Activated CD4-positive, alpha-beta T cell treated with anti-CD3 and anti-CD28 coated beads, Interleukin-2, amount 50 U/mL, for 48 hours (primary cell): ENCODE measurements at places on chromosomes 6 and 20.
A peak's percentile ranks its signal among the peaks of the same experiment; 100 is the strongest.

GRCh38 chr6:136470044-136470443 is 80.2 kb downstream of the MAP7 start:
- DNase-seq = no peak

- no peak for DNase-seq
Observed at GRCh38 chr20:51910321-51911050, 108.2 kb upstream of the SALL4 start.

GRCh38 chr20:46034039-46034438 is 5.0 kb downstream of the SLC12A5 start:
- no peak for DNase-seq

- DNase-seq = peak; percentile 51
Observed at GRCh38 chr6:106163446-106163965, 77.4 kb downstream of the PRDM1 start.

- DNase-seq = no peak
Observed at GRCh38 chr20:52402514-52402913, 210.9 kb upstream of the ZFP64 start.

DNA sequence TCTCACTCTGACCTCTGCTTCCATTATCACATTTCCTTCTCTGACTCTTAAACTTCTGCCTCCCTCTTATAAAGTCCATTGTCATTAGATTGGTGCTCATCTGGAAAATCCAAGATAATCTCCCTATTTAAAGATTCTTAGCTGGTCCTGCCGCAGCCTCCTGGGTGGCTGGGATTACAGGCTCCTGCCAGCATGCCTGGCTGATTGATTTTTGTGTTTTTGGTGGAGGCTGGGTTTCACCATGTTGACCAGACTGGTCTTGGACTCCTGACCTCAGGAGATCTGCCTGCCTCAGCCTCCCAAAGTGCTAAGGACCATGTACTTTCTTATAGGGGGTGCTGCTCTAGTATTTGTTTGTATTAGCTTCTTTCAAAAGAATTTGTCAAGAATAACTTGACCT is 5.3 kb upstream of the RPF2 start:
- DNase-seq = no peak

DNA sequence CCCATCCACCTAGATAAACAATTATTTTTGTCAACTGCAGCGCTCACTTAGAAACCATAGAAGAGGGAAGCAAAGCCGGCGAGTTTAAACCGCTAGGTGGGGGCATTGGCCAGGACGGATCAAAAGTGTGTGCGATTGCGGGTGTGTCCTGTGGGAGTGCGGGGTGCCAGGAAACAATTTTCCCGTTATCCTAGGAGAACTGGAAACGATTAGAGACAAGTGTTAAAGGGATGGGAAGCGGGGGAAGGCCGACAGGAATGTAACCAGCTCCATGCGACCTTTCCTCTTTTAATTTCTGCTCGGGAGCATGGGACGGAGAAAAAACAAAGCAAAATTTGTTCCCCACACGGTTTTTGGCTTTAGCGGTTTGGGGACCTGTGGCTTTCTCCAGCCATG is 2.8 kb upstream of the HTR1B start:
- peak; percentile 37 for DNase-seq

GRCh38 chr6:148779142-148779562 is 32.3 kb downstream of the UST start:
- no peak for DNase-seq

DNA sequence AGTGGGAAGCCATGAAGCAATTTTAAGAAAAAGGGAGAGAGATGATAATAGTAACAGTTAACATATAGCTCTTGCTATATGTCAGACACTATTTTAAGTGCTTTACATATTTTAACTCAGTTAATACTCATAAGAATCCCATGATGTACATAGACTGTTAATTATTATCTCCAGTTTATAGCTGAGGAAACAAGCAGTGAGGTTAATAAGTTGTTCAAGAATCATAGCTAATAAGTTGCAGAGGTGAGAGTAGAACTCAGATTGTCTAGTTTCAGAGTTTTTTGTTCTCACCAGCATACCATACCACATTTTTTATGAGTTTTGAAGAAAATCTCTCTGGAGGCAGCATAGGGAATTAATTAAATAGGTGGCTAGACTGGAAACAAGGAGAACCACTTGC is 144.6 kb upstream of the MMS22L start:
- no peak for DNase-seq

DNA sequence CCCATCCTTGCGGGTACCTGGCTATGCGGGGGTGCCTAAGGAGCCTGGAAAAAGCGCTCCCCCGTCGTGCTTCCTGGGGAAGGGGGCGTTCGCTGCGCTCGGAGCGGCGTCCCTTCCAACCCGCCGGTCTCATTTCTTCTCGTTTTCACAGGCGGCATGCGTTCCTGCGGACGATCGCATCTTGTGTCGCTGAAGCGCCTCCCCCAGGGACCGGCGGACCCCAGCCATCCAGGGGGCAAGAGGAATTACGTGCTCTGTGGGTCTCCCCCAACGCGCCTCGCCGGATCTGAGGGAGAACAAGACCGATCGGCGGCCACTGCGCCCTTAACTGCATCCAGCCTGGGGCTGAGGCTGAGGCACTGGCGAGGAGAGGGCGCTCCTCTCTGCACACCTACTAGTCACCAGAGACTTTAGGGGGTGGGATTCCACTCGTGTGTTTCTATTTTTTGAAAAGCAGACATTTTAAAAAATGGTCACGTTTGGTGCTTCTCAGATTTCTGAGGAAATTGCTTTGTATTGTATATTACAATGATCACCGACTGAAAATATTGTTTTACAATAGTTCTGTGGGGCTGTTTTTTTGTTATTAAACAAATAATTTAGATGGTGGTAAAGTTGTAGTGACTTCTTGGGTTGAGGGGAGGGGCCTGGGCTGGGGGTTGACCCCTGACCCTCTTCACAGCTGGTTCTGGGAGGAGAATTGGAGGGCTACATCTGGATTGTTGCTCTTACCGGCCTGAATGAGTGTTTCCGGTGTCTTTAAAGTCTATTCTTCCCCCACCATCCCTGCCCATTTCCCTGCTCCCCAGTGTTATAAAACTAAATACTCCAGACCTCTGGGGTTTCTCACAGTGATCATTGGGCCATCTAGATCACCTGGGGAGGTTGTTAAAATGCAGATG is 1.1 kb downstream of the ID1 start:
- DNase-seq = peak; percentile 11

GRCh38 chr20:44651684-44652423 is at the start of gene ADA:
Gene ADA, minus strand, starts transcription at chr20:44651699. Its CDS starts 92 bp downstream, at chr20:44651607.
- DNase-seq = peak; percentile 54

GRCh38 chr6:5968817-5969734 is 37.6 kb downstream of the NRN1 start:
- DNase-seq = no peak

- no peak for DNase-seq
Observed at GRCh38 chr6:7194657-7195056, 86.9 kb downstream of the RREB1 start.

- DNase-seq = no peak
Observed at GRCh38 chr20:2279253-2279779, 16.5 kb upstream of the TGM3 start.

GRCh38 chr6:101088594-101088993 is 207.5 kb upstream of the ASCC3 start:
- no peak for DNase-seq

DNA sequence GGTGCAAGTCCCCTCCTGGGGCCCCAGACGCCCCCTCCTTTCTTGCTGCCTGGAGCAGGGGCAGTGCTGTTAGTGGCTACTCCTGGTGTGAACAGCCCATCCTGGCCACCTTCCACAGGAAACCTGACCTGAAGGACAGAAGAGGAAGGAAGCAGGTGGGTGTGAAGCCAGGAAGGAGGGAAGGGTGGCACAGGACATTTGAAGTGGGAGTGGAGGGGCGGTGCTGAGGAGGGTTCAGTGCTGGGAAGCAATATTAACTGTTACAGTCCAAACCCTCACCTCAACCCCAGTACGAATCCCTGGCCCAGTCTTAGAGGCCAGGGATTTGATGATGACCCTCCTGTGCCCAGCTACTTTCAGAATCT is 766 bp downstream of the PRICKLE4 start:
- DNase-seq = no peak

DNA sequence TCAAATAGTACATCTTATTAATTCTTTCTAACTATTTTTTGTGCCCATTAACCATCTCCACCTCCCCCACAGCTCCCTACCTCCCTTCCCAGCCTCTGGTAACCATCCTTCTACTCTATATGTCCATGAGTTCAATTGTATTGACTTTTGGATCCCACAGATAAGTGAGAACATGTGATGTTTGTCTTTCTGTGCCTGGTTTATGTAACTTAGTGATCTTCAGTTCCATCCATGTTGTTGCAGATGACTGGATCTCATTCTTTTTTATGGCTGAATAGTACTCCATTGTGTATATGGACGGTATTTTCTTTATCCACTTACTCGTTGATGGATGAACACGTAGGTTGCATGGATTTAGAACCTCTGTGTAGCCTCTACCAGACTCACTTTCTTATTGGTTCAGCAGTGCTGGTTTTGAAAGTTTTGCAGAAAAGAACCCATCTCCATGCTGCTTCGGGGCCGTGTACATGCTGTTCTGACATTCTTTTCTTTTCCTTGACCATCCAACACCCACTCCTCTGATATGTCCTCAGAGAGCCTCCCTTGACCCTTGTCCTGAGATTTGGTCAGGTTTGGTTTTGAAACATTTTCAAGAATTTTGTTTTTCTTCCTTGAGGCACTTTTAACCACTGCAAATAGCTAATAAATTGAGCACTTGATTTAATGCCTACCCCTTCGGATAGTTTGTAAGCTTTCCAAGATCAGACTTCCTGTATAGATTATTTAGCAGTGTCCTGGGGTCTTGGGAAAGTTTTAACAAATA is 231.2 kb upstream of the ZFP64 start:
- DNase-seq = no peak

GRCh38 chr6:102812242-102812641 is 1418.7 kb downstream of the GRIK2 start:
- DNase-seq = no peak

DNA sequence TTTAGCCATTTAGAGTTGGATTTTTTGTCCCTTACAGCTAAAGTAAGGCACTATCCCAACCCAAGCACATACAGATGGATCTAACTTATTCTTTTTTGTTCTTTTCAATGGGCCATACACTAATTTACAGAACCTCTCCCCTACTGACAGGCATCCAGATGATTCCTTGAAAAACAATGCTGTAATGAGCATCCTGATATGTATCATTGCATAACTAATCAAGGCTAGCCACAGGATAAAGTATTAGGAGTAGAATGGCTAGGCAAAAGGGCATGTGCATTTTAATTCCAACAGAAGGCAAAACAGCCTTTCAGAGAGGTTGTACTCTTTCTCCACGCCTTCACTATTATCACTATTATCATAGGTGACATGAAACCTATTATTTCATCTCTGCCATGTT is 54.1 kb downstream of the ELOVL5 start:
- DNase-seq = no peak

GRCh38 chr6:111676383-111676782 is 70.7 kb upstream of the TRAF3IP2 start:
- DNase-seq = no peak
